CMK (cell line): ENCODE measurements at places on chromosomes 1 and 21.

DNA sequence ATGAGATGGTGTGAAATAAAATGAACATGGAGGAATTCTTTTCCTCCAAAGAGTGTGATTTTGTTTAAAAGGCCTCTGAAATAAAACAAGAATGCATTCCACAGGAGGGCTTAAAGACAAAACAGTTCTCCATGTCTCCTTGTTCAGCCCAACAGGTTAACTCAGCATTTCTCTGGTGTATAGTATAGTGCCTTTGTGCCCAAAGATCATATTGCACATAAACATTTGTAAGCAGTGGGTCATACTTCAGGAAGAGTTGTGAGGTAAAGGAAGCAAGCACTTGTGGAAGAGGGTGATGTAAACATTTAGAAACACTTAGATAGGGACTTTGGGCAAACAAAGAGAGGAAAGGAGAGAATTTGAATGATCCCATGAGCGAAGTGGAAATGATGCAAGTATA, 433.9 kb downstream of the SIPA1L2 start:
- no peak for DNase-seq

DNA sequence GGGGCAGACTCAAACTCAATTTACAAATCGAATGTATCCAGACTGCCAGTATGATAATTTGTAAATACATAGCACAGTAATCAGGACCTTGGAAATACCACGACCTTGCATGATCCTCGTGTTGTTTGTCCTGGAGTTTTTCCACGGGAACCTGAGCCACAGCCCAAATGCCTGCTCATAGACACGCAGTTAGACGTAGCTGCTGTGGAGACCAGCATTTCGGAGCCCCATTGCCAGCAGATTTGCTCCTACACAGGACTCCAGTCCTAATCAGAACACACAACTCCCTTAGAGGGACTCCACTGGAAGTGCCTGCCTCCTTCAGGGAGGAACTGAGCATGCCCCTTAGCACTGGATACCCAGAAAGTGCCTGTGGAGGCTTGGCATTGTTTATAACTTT, 163.2 kb downstream of the GALNT2 start:
- no peak for DNase-seq

DNA sequence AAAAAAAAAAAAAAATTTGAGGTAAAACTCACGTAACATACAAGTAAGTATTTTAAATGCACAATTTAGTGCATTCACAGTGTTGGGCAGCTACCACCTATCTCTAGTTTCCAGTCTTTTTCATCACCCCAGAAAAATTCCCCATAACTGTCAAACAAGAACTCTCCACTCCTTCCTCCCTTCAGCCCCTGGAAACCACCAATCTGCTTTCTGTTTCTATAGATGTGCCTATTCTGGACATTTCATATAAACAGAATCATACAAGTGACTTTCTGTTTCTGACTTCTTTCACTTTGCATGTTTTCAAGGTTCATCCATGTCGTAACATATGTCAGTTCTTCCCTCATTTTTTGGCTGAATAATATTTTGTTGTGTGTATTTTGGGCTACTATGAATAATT, 24.9 kb upstream of the ETS2 start:
- DNase-seq: no peak

GRCh38 chr1:8539683-8540082, 221.8 kb downstream of the SLC45A1 start:
- no peak for DNase-seq

DNA sequence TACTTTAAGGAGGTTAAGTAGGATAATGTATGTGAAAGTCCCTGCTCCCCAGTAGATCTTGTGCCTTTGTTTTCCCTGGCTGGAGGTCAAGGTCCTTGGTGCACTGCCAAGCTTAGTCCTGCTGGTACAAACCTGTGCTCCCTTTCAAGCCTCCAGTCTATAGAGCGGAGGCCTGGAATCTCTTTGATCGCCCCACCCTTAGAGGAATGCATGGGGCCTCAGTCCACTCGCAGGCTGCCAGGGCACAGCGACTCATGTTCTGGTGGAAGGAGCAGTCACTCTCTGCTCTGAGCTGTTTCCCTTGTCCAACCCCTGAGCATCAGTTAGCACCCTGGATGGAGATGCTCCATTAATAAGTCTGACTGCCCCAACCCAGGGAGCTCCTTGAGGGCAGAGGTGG, 121.8 kb downstream of the HMGB4 start:
- DNase-seq: no peak

DNA sequence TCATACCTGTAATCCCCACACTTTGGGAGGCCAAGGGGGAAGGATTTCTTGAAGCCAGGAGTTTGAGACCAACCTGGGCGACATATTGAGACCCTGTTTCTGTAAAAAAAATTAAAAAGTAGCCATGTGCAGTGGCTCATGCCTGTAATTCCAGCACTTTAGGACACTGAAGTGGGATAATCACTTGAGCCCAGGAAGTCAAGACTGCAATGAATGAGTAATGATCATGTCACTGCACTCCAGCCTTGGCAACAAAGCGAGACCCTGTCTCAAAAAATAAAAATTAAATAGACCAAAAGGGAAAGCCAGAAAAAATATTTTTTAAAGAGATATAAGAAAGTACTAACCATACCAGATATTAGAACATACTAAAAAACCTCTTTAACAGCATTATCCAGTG, 44.7 kb upstream of the LYPLAL1 start:
- no peak for DNase-seq

GRCh38 chr1:50705699-50706098, 254.4 kb downstream of the FAF1 start:
- no peak for DNase-seq

- DNase-seq: no peak
Observed at GRCh38 chr1:47782414-47783166, 214.6 kb downstream of the TRABD2B start.

DNA sequence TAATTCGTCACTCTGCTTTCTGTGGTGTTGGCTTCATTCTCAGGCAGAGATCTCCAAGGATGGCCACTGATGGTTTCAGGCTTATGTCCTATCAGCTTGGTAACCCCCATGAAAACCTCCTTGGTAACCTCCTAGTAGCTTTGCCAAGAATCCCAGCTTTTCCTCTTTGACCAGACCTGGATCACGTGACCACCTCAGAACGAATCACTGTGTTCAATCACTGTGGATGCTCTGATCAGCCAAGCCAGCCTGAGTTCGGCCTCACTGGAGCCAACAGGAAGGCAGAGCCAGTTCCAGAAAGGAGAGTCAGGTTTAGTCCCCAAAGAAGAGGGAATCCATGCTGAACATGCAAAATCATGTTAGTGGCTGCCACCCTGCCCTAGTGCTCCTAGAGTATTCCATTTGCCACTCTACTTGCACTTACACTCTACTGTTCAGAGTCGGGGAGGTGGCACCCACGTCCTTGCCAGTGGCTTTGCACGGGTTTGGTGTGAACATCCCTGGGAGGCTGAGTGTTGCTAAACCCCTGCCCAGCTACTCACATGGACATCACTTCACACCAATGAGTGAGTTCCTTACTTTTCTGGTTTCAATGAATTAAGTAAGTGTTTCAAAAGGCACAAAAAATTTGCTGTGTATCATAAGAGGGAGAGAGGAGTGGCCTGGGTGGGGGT, 33.5 kb upstream of the SSBP3 start:
- no peak for DNase-seq

DNA sequence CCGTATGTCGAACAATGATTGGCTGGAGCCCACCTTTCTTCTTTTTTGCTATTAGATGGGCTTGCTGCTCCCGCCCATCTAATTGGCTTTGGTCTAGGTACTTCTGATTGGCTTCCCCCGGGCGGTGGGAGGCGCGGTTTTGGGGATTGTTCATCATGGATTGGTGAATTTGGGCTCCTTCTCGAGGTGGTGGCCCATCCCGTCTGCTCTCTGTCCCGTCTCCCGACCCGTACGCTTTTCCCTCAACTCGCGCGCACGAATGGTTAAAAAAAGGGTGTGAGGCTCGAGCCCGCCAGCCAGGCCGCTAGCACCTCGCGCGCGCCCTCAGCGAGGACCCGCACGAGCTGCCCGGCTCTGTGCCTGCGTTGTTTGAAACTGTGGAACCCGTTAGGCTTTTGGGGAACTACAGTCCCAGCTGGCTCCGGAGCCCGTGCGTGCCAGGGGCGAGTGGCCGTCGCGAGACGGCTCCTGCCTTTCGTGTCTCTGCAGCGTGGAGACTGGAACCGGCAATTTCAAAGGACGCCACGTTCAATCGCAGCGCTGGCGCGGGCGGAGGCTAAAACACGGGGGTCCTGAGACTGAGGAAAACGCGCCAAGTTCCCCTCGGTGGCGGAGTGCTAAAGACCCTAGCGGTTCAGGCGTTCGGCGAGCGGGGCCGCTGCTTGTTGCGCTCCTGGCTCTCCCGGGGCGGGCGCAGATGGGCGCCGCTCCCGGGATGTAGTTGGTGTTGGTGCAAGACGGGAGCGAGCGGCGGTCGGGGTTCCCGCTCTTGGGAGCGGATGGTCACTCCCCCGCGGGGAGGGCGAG, at the start of gene USP1:
Gene USP1 (plus strand): TSS at position 584 of the 807 bp plus-strand sequence. CDS start 2,819 bp downstream, outside the sequence.
- DNase-seq: peak; percentile 99

GRCh38 chr21:33206771-33207281, 22.9 kb upstream of the IFNAR2 start:
- DNase-seq: no peak

GRCh38 chr1:45299981-45300668, 26.6 kb upstream of the HPDL start:
- peak; percentile 56 for DNase-seq
